ENCODE measurements at places on chromosomes 6 and 20.

GRCh38 chr20:14197097-14197496, 140.3 kb downstream of the FLRT3 start:
- no peak for DNase-seq

DNA sequence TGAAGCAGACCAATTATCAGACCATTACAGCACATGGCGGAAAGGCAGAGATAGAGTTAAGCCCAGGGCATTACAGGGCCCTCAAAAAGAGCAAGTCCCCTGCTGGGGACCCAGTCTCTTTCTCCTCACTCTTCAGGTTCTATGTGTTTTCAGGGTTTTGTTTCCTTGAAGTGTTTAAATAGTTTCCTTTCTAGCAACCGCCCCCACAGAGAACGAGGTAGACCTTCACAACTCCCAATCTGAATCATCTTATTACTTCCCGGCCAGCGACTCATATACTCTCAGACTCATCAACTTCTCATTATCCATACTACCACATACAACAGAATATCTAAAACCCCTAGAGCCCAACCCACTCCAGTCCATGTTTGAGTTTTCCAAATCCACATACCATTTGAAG, 526.6 kb upstream of the ARID1B start:
- DNase-seq = no peak

DNA sequence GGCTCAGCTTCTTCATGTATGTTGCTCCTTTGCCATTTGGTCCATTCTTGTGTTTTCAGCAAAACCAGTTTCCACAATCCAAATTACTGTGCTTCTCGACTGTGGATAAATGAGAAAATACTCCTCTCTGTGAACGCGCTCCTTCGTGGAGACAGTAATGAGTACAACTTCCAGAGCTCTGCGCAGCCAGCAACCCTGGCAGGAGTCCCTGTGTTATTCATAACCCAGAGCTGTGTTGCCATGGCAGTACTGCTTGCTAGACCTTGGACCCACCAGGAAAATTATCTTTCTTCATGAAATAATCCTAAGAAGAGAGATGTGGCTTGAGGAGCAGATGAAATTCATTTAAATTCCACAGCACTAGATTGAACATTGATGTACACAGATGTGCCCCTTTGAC, 73.7 kb downstream of the SLC22A3 start:
- no peak for DNase-seq

DNA sequence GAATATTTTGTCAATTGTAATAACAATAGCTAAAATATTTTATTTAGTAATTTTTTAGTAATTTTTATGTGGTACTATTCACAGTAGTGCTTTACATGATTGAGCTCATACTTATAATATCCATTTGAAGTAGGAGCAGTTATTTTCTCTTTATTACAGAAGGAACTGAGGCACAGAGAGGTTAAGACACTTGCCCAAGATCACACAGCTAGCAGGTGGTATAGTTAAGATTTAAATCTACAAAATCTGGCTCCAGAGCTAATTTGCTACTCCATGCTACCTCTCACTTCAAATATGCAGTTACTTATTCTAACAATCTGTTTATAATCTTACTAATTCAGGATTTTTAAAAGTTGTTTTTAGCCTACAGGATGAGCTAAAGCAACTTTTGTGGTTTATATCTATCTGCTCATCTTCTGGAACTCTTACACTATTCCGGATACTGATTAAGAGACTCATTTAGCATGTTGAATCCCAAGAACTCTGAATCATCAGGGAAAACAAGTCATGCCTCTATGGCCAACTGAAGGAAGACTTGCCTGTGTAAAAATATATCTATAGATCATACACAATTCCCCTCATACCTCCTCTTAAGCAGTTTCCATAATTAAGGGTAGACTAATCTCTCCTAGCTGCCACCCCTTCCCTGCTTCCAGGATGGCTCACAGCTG, 324.2 kb downstream of the UBE3D start:
- no peak for DNase-seq

DNA sequence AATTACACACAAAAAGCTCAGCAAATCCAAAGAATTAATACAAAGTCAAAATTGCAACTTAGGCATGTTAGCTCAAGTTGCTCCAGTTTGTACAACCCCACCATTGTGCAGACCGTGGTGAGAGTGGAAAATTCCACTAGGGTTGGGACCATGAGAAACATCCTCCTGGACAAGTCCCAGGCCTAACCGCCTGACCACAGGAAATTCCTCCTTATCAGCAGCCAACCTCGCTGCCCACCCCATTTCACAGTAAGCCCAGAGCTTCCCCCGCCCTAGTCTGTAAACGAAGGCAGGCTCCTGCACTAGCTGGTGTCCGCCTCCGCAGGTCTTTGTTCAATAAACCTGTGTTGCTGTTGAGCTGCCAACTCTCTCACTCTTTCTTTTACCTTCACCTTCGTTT, 1023.3 kb downstream of the EYS start:
- DNase-seq = no peak

DNA sequence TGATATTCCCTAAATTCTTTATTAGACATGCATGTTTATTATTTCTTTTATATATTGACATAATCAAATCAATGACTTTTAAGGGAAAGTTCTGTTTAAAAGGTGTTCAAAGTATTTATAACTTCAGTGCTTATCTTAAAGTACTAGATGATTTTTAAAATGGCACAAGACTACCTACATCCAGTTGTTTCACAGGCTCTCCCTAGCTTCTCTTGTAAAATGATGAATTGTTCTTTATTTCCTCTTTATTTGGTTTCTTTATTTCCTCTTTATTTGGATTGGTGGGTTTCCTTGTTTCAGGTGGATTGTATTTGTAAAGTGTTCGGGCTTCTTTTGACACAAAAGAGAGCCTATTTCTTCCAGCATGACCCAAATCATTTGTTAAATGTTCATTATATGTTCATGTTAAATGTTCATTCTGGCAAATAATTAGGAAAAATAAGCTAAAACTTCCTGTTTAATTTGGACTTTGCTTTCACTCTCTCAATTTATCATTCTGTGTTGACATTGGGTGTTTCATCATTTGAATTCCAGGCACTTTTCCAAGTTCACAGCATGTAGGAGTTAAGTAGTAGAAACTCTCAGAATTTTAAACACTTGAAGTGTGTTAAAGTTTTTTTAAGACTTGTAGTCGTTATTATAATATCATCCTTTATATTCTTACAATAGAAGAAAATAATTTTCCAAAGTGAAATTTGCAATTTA, 24.6 kb downstream of the MLIP start:
- no peak for DNase-seq

DNA sequence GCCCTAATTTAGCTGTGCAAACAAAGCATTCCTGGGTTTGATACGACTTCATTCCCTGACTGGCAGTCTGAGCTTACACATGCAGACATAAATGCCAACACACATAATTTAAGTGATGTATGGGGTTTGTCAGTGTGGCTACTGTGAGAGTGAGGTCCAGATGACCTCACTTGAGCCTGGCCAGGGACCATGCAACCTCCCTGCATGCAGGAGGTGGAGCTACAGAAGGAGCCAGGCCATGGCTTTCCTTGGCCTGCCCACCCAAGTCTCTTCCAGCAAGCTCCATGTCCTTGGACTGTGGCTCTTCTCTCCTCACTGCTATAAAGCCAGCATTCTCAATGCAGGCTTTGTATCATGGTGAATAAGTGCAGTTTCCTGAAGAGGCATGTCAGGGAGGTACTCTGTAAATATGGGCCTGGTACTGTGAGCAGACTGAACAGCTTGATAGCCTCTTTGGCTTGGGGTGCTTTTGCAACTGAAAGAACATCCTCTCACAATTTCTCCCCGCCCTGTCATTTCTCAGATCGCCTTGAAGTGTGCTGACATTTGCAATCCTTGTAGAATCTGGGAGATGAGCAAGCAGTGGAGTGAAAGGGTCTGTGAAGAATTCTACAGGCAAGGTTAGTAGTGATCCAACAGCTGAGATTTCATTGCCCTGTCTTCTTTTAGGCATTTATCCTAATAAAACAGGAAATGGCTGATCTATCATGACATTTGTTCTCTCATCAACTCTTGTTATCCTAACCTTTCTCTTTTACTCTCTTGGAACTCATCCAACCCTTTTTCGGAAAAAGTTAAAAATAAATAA, 69.2 kb downstream of the MTFR2 start:
- DNase-seq = no peak

- no peak for DNase-seq
Observed at GRCh38 chr20:11364736-11365135, 553.0 kb upstream of the BTBD3 start.

DNA sequence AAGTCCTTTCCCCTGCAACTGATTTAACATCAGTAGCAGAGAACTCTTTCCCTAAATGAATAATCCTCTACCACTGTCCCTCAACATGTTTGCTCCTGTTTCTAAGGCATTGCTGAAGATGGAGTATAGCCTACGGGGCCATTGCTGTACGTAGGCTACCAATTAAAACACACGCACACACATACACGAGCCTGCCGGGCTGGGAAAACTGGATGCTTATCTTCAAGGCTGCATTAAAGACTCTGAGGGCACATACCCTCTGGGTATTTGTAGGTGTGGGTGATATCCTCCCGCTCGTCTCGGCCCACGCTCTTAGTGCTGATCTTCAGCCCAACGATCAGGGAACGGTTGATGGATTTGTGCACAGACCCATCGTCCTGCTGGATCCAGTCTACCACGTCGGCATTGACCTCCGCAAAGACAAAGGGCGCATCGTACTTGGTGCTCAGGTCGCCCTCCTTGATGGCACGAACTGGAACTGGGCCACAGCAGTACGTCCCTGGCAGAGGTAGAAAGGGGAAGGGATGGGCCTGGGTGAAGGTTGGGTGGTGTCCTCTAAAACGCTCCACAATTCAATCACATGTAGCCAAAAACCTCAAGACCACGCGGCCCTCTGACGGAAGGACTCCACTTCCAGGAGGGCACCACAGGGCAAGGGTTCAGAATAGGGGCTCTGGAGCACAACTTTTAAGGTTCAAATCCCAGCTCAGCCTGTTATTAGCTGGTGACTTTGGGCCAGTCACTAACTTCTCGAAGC, 25.7 kb downstream of the TGM2 start:
- DNase-seq = no peak

GRCh38 chr20:18252597-18253451, 35.5 kb upstream of the ZNF133 start:
- DNase-seq = no peak

DNA sequence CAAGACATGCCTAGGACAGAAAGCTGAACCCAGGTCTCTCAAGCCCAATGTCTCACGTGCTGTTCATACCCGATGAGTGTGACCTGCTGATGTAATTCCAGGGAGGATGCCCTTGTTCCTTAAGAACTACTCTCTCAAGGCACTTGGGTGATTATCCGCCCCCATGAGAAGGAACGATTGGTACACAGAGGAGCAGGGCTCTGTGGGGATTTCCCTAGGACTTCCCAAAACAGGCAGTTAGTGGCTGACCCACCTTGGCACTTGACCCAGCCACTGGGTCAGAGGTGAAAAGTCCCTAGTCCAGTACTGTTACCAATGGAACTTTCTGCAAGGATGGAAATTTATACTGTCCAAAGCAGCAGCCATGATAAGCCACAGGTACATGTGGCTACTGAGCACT, 9.2 kb upstream of the BPIFB6 start:
- no peak for DNase-seq

DNA sequence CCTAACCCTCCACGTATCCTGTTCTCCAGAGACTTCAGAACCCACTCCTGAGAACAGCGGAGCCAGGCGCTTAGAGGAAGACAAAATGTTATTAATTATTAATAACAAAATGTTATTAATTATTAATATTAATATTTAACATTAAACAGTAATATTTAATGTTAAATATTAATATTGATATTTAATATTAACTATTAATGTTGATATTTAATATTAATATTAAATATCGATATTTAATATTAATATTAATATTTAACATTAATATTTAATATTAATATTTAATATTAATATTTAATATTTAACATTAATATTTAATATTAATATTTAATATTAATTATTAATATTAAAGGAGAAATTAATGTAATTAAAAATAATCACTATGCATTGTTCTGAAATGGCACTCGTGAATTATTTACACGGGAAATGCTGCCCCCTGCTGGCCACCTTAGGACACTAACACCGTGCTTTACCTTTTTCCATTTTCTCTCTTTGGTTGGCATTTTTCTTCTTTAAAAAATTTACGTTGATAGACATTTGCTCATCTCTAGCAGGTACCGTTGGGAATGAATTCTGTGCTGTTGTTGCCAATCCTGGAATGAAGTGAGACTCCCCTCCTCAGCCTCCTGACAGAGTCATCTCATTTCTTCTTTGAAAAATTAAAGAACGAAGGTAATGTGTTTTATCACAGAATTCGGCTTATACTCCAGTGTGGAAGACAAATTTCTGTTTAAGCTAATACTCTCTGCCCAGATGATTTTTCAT, 7.5 kb upstream of the GGTLC1 start:
- DNase-seq = peak; percentile 70

DNA sequence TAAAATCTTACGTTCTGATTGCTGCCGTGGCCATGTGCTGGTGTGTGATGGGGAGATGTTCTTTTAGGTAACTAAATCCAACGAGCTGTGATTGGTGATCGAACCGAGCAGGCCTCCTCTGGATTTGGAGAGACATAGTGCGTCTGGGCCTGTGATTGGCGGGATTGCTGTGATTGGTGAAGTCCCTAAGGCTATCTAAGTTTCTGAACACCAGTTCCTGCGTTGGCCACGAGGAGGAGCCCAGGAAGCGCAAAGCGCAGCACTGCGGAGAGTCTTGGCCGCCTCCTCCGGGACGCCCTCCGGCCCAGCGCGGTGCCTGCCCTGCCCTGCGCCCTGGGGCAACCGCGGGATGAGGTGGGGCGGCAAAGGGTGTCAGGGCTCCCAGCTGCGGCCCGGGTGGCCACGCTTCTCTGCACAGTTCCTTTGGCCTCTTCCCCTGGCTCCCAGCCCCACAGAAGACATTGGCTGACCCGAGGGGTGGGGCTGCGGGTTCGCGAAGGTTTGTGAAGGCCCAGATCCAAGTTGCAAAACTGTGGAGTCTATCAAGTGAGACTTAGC, 33.0 kb downstream of the HNF4A start:
- peak; percentile 18 for DNase-seq

DNA sequence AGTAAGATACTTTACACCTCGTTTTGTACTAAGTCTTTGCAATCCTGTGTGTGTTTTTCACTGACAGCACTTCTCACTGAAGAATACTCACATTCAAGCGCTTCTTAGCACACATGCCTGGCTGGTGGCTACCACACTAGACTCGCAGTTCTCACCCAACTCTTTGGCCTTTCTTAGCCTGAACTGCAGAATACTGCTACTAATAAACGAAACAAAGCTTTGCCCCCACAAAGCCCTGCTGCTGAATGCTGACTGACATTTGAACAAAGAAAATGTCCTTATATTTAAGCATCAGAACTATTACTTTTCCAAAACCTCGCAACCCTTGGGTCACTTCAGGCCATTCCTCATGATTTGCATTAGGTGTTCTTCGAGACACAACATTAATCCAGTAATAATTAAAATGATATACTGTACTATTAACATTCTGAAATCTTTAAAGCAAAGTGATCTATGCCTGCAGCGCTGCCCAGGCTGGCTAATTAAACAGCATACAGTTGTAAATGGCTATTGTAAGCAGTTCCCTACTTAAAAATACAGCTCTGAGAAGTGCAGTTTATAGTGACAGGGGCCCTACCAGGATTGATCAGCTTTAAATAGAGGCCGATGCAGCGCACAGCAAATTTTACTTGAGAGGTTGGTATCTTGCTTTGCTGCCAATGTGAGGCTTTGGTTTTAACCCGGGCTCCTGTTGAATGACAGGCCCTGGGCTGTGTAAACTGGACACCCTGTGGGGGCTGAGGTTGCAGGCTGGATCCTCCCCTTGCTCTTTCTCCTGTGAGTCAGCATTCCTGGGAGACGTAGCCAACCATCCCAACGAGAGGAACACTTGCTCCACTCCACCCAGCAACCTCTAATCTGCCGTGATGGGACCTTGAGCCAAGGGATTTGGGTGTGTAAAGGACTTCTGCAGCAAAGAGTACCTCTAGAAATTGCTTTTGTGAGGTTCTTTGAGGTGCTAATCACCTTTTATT, 899.0 kb downstream of the TFAP2A start:
- DNase-seq = no peak

- no peak for DNase-seq
Observed at GRCh38 chr6:11824986-11825385, 46.4 kb upstream of the ADTRP start.

Measured in NCI-H2171 (cell line).